Spinal cord (tissue), 10 donors: ENCODE measurements at places on chromosomes 2 and 18.

DNA sequence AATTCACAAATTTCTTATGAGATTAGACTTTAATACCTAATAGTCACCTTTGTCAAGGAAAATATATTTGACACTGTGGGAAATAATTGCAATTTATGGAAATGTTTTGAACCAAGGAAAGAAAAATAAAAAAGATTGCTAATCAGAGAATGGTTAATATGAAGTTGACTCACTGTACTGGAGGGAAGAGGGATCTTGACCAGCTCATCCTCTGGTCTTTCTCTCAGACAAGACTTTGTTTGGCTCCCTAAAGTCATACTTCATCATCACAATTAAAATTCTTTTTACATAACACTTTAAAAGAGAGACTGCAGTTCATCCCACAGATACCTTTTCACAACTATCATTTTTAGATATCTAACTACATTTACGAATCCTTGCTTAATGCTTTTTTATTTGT is 538.5 kb upstream of the ZEB2 start:
- no peak for DNase-seq
- no peaks in the 10 kb centered on the region for H3K27me3 ChIP-seq
- H3K4me3 ChIP-seq, result no peak overlapping the region
- H3K36me3 ChIP-seq, result no peaks in the 10 kb centered on the region
- no peak overlapping the region for H3K27ac ChIP-seq
- H3K4me1 ChIP-seq, result no peaks in the 10 kb centered on the region

GRCh38 chr2:43347746-43348145 is 121.3 kb upstream of the ZFP36L2 start:
- H3K27ac ChIP-seq, result peak overlapping the region; percentile 3
- no peaks in the 10 kb centered on the region for H3K27me3 ChIP-seq
- H3K36me3 ChIP-seq, result no peaks in the 10 kb centered on the region
- no peak overlapping the region for H3K4me3 ChIP-seq

DNA sequence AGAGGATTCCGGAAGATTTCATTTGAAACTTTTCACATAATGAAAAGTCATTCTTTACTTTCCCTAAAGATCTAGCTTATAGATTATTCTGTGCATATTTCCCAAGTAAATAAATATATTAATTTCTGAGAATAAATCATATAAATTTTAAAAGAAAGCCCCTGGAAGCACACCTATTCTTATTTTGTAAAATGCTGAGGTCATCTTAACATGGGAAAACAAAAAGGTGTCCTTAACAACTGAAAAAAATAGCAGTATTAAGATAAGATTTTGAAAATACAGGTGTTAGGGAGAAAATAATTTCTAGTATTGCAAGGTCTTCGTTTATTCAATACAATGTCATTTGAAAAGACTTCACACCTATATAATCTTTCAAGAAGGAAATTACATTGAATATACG is 567.5 kb upstream of the CHAC2 start:
- H3K4me3 ChIP-seq, result no peak overlapping the region
- DNase-seq, result no peak

GRCh38 chr2:232983669-232984140 is 29.4 kb downstream of the NGEF start:
- H3K27me3 ChIP-seq, result no peaks in the 10 kb centered on the region
- no peak overlapping the region for H3K27ac ChIP-seq
- no peaks in the 10 kb centered on the region for H3K36me3 ChIP-seq
- DNase-seq, result no peak
- peaks cover 9% of the 10 kb centered on the region for H3K4me1 ChIP-seq

DNA sequence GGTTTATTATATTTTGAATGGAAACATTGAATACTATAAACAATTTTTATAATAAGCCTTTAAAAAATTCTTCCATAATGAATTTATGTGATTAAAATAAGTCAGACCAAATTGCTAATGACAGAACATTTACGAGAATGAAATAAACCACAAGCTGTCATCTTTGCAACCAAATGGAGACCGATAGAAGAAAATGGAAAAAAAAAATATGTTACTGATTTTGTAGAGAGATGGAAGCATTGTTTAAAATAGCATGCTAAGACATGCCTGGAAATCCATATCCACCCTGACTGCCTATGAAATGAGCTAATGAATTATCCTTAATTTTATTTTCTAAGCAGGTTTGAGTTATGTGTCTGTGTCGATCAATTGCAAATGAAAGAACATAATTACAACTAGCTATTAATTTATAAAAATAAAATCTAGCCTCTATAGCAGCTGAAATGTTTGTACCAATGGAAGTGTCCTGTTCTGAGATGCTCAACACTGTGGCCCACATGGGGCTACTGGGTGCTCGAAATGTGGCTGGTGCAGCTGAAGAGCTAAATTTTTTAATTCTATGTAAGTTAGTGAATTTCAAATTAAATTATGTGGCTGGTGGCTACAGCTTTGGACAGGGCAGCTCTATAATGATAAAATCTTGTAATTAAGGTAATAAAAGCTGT is 832.8 kb downstream of the RNF144A start:
- DNase-seq, result no peak
- H3K4me3 ChIP-seq, result no peak overlapping the region
- no peak overlapping the region for H3K27ac ChIP-seq

- no peaks in the 10 kb centered on the region for H3K27me3 ChIP-seq
- H3K4me1 ChIP-seq, result peaks cover 7% of the 10 kb centered on the region
- H3K36me3 ChIP-seq, result no peaks in the 10 kb centered on the region
- H3K27ac ChIP-seq, result no peak overlapping the region
- no peak for DNase-seq
These were observed 246.1 kb downstream of the BCL2 start for GRCh38 chr18:63073481-63073880.

DNA sequence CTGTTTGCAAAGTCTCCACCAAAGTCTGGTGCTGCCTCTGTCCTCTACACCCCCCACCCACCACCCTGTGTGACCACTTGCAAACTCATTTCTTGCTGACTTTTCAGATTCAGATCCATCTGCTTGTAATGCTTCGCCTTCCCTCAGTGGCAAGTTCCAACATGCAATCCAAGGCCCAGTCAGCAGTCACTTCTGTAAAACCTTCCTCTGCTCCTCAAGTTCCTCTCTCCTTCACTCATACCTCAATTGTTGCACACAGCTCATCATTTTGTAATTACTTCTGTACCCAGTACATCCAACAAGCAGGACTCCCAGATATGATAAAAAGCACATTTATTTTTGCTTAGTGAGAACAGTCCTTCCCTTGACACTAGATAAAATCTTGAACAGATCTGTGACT is 6.5 kb upstream of the LOXHD1 start:
- peaks cover 14% of the 10 kb centered on the region for H3K4me1 ChIP-seq
- H3K4me3 ChIP-seq, result no peak overlapping the region
- DNase-seq, result no peak
- no peaks in the 10 kb centered on the region for H3K27me3 ChIP-seq
- no peaks in the 10 kb centered on the region for H3K36me3 ChIP-seq
- no peak overlapping the region for H3K27ac ChIP-seq

GRCh38 chr2:128645631-128646030 is 327.0 kb upstream of the HS6ST1 start:
- H3K27me3 ChIP-seq, result no peaks in the 10 kb centered on the region
- no peak for DNase-seq
- H3K27ac ChIP-seq, result no peak overlapping the region
- H3K36me3 ChIP-seq, result no peaks in the 10 kb centered on the region
- peaks cover 27% of the 10 kb centered on the region for H3K4me1 ChIP-seq

DNA sequence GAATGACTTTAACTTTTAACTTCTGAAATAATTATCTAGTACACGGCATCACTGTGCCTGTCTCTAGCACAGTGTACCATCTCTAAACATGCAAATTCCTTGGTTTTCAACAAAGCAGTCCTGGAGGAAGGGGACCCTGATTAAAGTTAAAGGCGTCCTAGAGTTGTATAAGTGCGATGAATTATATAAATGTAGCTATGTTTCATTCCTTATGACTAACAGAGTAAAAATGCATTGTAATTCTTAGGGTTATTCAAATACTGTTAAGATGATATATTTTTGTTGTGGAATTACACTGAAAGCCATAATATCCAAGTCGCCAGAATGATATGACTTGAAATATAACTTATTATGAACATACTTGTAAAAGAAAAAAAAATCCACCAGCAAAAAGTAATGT is 544.9 kb upstream of the LINC00305 start:
- H3K27me3 ChIP-seq, result no peaks in the 10 kb centered on the region
- H3K27ac ChIP-seq, result no peak overlapping the region
- no peaks in the 10 kb centered on the region for H3K36me3 ChIP-seq
- no peak overlapping the region for H3K4me3 ChIP-seq

GRCh38 chr2:216903470-216903869 is 43.6 kb upstream of the TNP1 start:
- no peak overlapping the region for H3K4me3 ChIP-seq
- H3K27me3 ChIP-seq, result no peaks in the 10 kb centered on the region
- peaks cover 14% of the 10 kb centered on the region for H3K4me1 ChIP-seq
- DNase-seq, result no peak

GRCh38 chr18:11106894-11107293 is 42.5 kb downstream of the PIEZO2 start:
- H3K36me3 ChIP-seq, result peaks cover 3% of the 10 kb centered on the region
- no peaks in the 10 kb centered on the region for H3K4me1 ChIP-seq
- H3K4me3 ChIP-seq, result no peak overlapping the region
- DNase-seq, result no peak
- H3K27ac ChIP-seq, result no peak overlapping the region

DNA sequence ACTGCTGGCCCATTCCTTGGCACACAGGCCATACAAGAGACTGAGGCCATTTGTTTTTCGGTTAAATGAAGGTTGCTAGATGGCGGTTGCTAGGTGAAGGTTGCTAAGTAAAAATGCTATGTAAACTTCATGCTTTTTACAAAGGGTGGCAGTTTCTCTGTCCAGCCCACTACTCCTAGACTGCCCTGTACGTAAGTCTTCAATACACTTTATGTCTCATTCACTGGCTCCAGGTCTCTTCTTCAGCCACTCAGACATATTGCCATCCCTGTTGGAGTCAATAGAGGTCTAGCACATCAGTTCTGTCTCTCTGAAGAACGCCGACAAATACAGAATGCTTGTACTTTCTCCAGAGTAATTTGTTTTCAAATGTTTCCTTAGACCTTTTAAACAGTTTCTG is 370.9 kb upstream of the RND3 start:
- H3K27ac ChIP-seq, result no peak overlapping the region
- H3K36me3 ChIP-seq, result no peaks in the 10 kb centered on the region
- no peaks in the 10 kb centered on the region for H3K27me3 ChIP-seq
- DNase-seq, result no peak

- peaks cover 83% of the 10 kb centered on the region for H3K4me1 ChIP-seq
- DNase-seq, result no peak
- H3K36me3 ChIP-seq, result peaks cover 2% of the 10 kb centered on the region
These were observed 18.9 kb downstream of the TET3 start for GRCh38 chr2:74003494-74004211.

DNA sequence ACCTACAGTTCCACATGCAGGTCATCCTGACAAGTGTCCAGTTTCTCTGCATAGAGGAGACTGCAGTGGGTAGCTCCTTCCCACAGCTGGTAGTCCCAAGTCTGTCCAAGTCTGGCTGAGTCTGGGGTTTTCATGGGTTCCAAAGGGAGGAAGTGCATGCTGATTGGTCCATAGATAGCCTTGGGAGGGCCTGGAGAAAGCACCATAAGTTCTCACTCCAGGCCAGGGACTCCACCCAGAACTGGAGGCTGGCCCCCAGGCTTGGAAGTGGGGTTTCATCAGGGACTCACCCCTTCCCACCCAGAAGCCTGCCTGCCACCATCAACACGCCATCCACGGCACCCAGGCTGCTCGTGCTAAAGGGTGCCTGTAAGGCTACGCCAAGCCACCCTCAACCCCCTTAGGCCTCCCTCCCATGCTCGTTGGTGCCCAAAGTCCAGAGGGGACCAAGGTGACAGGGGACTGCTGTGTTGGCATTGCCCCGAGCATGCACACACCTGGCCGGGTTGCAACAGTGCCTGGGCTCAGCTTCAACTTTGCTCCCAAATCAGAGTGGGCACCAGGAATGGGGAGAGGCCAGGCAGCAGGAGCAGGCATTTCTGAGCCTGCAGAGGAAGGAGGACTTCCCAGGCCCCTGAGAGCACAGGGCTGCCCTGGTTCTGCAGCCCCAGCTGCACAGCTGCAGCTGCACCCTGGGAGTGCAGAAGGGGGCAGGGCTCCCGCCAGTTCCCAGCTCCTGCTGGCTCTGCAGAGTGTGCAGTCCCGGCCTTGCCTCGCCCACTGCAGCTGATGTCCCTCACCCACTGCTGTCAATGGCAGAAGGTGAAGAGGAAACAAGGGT is 116.5 kb upstream of the MAP2 start:
- H3K27ac ChIP-seq, result no peak overlapping the region
- no peak for DNase-seq
